ENCODE measurements at places on chromosomes 11 and 22.

DNA sequence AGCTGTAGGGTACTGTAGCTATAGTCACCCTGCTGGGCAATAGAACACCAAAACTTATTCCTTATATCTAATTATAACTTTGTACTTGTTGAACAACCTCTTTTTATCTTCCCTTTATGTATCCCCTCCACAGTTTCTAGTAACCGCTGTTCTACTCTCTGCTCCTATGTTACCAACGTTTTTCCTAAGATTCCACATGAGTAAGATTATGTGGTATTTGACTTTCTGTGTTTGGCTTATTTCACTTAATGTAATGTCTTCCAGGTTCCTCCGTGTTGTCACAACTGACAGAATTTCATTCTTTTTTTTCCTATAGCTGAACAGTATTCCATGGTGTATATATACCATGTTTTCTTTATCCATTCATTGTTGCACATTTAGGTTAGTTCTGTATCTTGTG, 258.4 kb downstream of the DYNC2H1 start:
- no peak for DNase-seq

DNA sequence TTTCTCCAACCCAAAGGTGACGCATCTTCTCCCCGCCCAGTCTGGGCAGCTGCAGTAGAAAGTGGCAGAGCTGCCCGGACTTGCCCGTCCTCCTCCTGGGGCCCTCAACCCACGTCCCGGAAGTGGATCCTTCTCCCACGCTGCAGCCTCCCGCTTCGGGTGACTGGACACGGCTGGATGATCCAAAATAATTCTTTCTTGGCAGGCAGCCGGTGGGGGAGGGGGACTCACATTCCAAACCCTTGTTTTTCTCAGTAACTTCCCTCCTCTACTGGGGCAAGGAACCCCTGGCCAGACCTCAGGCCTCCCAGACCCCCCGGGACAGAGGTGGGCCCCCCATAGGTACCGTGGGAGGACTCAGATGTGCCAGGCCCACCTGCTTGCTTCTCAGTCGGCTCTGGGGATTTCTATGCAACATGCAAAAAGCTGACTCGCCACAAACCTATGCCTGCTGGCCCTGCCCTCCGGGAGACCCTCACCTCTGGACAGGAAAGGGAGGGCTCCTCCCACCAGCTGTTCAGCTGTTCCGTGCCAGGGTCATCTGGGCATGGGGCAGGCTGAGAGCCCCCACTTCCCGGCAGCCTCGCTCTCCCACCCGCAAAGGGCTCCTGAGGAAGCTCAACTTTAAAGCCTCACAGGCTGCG, 1.4 kb downstream of the PLXNB2 start:
- DNase-seq: peak; percentile 80

DNA sequence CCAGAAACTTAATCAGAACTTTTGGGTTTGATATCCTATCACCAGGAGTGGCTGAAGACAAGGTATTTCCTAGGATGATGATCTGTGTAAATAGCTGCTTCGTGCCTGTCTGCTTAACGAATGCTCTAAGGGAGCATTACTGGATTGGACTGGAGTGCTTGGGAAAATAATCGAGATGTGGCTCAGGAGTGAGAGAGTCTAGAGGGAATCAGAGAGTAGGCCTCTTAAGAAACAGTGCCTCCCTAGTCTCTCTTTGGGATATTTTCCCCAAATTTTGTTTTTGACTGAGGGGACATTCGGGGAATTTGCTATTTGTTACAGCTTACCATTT, 2.5 kb downstream of the MAML2 start:
- DNase-seq: no peak

GRCh38 chr11:86142170-86142569, 73.3 kb upstream of the PICALM start:
- DNase-seq: no peak

DNA sequence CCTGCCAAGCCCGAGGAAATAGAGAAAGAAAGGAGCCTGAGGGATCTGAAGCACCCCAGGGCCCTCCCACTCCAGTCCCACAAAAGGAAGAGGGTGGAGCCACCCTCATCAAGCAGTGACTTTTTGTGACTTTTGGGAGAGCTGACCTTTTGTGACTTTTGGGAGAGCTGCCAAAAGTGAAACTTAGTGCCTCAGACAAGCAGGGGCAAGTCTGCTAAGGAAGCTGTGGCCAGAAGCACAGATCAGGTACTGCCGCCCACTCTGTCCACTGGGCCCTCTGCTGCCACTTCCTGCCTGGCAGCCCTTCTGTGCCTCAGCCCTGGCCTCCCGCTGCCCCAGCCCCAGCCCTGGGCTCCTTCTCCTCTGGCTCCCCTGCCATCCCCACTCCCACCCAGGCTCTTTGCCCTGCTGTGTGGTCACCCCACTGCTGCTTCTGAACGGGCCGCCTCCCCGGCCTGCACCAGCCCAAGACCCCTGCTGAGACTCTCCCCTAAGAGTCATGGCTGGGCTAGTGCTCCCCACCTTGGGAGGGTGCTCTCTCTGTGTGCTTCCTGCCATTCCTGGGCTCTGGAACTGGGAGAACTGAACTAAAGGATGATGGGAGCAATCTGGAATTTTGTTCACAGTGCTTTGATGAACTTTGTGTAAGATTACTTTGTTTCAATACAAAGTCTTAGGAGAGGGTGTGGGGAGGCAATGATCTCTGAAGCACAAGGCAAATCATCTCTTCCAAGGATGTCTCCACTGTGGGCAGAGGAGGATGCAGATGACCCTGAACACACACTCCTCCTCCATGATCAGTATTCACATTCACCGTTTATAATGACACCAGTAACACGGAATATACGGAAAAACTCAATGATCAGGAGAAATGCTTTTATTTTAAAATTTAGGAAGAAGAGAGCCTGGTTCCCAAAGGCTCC, at the start of gene APOBEC3H:
Gene APOBEC3H, plus strand, starts transcription at position 147 of the 923 bp plus-strand sequence. CDS start 3,035 bp downstream, outside the sequence.
- no peak for DNase-seq

- no peak for DNase-seq
These were observed 121.7 kb downstream of the SGSM3 start for GRCh38 chr22:40491990-40492631.

- no peak for DNase-seq
These were observed 69.3 kb downstream of the KCNC1 start for GRCh38 chr11:17803754-17804334.

- DNase-seq: no peak
These were observed 8.3 kb downstream of the SF3A1 start for GRCh38 chr22:30348404-30348803.

- DNase-seq: no peak
These were observed 14.9 kb downstream of the TP53AIP1 start for GRCh38 chr11:128927683-128928336.

DNA sequence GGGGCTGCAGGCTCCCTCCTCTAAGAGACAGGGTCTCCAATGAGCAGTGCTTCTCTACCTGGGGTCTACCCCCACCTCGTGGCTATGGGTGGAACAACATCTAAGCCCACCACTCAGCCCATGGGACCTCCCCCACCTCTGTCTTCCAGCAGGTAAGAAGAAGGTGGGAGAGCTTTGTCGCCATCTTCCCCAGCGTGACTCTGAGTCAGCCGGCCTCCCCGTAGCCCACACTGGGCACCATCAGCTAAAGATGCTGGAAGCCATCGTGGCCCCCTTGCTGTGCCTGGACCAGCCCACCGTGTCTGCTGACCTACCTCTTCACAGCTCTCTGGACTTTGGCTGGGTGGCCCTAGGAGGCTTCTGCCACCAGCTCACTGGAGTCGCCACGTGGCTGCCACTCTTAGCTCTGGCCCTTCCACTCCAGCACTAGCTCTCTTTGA, 944 bp downstream of the C11orf86 start:
- no peak for DNase-seq

DNA sequence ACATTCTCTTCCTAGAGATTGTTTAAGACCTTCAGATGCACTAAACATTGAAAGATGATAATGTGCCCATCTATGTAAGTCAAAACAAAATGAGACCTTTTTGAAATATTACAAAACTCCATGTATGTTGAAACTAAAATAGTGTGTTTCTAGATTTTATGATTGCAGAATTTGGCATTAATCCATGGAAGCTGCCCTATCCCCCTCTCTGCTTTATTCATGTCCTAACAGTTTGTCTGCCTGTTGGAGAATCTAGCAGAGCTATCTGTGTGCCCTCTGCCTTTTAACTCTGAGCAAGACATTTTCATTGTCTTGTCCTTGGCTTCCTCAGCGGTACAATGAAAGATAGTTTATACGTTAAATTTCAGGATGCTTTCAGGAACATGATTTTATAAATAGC, 105.5 kb downstream of the FAT3 start:
- no peak for DNase-seq

DNA sequence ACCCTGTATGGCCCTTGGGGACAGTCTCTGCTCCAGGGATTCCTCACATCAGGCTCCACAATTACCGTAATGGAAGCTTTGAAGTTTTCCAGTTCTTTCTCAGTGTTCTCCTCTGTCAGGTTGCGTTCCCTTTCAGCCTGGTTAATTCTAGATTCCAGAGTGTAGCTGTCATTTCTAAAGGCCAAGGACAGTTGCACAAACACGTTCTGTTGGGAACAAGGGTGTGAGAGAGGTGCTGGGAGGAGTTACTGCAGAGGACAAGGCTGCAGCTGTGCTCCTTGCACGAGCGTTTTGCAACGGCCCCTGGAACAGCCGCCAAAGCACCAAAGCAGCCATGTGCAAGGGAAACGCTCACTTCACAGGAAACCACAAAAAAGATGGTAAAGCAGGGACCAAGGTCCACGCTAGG, 35.9 kb upstream of the LYVE1 start:
- no peak for DNase-seq

- no peak for DNase-seq
These were observed 151.4 kb upstream of the SORL1-AS1 start for GRCh38 chr11:121604152-121604551.

DNA sequence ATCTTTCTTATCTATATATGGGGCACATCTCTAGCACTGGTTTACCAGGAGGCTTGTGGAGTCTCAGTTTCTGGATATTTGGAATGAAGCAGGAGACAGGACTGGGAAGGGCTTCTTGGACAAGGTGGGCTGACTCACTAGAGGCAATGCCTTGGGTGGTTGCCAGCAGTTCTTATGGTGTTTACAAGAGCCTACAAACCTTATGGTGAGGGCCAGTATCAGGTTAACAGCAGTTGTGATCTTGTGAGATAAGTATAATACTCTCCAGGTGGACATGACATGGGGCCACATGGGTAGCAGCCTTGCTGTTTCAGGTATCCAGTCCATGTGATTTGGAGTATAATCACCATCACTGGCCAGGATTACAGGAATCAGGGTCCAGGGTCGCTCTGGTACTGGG, 10.2 kb downstream of the FUT4 start:
- no peak for DNase-seq

GRCh38 chr22:46791201-46791731, 28.8 kb downstream of the TBC1D22A start:
- DNase-seq: no peak

DNA sequence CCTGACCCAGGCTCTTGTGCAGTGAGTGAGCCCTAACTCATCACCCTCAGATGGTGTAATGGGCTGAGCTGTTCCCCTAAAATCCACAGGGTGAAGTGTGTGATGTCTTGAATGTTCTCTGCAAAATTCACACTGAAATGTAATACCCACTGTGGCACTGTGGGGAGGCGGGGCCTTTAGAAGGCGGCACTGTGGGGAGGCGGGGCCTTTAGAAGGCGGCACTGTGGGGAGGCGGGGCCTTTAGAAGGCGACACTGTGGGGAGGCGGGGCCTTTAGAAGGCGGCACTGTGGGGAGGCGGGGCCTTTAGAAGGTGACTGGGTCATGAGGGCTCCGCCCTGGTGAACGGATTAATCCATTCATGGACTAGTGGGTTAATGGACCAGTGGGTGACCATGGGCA, 33.0 kb downstream of the CHID1 start:
- no peak for DNase-seq

DNA sequence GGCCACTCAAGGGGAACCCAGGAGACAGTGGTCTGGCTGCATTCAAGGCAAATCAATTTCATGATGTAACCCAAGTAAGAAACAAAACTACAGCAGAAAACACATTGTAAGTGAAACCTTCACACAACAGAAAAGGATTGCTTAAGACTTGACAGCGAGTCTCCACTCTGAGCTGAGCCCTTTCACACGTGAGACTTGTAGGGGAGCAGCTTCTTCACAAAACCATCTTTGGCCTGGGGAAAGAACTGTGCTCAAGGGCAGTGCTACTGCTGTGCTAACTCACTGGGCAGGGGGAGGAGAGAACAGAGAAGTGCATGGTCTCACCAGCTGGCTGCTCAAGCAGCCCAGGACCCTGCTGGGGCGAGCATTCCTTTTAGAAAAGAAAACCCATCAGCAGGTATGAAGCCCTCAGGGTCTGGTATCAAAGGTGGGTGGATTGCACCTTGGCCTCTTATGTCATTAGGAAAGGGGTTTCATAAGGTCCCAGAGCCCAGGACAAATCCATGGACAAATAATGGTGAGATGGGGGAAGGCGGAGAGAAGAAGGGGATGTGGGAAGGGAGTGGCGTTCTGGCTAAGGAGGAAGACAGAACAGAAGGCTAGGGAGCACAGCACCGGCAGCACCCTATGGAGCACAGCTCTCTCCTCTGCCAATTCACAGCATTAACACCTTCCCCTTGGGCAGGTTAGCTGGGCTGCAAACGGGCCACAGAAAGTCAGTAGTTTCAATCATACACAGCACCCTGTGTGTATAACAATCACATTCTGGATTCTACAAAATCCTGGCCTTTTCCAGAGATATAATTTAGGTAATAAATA, 20.6 kb upstream of the RAPSN start:
- no peak for DNase-seq

- DNase-seq: no peak
These were observed 5.1 kb upstream of the ENDOD1 start for GRCh38 chr11:95084509-95084908.

GRCh38 chr11:78140392-78141077, 1.1 kb upstream of the ALG8 start:
- DNase-seq: no peak

- DNase-seq: peak; percentile 46
These were observed 84.1 kb downstream of the NXPE2 start for GRCh38 chr11:114762408-114762807.

GRCh38 chr11:20611445-20611844, 12.0 kb downstream of the SLC6A5 start:
- DNase-seq: no peak

DNA sequence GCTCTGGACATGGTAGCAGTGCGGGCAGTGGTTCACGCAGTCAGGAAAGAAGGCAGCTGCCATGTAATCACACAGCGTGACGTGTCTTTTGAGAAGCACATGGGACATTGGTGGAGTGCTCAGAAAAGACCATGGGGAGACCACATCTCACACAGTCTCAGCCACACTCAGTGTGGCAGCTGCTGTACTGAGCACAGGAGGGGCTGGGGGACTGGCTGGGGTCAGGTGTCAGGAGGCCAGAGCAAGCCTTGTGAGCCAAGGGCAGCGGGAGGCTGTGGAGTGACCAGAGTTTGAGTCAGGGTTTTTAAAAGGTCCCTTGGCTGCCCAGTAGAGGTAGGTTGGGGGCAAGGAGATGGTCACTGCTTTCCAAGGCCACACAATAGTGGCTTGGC, 18.5 kb downstream of the CLDN5 start:
- DNase-seq: no peak
